ENCODE measurements at places on chromosomes 2 and 18.

DNA sequence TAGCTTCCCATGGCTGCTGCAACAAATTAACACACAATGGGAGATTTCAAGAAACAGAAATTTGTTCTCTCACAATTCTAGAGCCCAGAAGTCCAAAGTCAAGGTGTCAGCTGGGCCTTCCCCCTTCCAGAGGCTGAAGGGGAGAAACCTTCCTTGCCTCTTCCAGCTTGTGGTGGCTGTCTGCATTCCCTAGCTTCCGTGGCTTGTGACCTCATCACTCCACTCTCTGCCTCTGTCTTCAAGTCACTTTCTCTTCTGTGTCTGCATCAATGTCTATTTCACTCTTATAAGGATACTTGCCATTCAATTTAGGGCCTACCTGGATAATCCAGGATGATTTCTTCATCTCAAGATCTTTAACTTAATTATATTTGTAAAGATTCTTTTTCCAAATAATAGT lies 16.8 kb upstream of the SRBD1 start:
- DNase-seq = no peak

DNA sequence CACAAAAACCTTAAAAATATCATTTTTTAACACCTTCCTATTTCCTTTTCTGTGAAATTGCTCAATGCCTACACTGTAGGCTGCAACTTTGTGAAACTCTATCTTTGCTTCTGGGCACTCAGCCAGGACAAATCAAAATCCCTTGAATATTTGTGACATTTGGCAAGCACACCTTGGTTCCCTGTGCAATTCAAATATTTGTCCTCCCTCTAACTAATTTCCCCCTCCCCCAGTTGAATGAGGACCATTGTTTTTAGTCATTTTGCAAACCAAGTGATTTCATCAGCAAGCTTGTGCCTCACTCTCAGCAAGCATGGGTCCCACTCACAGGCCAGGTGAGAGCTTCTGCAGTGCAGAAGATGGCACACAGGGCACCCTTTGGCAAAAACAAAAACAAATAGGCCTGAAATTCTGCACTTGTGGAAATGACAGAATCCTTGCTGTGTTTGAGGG lies 541.5 kb downstream of the CNTNAP5 start:
- no peak for DNase-seq

DNA sequence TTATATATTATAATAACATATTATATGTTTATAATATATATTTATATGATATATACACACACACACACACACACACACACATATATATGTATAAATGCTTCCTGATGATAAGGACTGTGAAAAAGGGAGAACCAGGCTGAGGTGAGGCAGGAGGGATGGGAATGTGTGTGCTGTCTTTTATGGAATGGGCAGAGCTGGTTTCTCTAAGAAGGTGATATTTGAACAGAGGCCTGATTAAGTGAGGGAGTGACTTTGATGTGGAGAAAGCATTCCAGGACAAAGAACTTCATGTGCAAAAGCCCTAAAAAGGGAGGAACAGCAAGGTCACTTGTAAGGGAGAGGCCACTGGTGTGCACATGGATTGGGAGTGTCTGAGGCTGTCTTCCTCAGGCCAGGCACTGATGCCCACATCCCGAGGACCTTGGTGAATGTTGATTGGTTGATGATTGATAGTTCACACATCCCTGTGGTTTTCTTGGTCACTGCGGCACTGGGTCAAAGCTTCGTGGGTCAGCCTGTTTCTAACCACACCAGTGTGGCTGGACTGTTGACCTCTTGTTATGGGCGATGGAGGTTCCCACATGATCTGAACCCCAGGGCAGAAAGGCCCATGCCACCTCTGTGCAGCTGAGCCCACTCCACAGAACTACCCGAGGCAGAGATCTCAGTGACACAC lies 196.9 kb downstream of the MYCN start:
- no peak for DNase-seq

- no peak for DNase-seq
Measured at GRCh38 chr2:31274401-31275075, 40.6 kb downstream of the EHD3 start.

- DNase-seq = no peak
Measured at GRCh38 chr2:227098162-227098515, 65.9 kb downstream of the COL4A4 start.

DNA sequence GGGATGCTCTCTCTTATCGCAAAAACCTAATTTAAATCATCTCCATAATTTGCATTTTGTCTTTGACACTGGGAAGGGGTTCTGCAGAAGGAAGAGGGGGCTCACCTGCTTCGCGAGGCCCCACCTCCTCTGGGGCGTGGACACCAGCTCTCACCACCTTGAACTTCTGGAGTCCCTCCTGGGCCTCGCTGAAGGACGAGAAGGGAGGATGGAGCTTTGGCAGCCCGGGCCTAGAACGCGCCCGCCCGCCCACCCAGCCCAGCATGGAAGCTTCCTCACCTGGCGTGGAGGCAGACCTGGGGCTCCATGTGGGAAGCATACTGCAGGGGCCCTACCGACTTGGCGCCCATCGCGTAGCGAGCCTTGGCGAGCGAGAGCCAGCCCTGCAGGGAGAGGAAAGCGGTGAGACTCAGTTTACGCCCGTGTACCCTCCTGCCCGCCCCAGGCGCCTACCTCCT lies 1.1 kb upstream of the IMP4 start:
- DNase-seq = no peak

DNA sequence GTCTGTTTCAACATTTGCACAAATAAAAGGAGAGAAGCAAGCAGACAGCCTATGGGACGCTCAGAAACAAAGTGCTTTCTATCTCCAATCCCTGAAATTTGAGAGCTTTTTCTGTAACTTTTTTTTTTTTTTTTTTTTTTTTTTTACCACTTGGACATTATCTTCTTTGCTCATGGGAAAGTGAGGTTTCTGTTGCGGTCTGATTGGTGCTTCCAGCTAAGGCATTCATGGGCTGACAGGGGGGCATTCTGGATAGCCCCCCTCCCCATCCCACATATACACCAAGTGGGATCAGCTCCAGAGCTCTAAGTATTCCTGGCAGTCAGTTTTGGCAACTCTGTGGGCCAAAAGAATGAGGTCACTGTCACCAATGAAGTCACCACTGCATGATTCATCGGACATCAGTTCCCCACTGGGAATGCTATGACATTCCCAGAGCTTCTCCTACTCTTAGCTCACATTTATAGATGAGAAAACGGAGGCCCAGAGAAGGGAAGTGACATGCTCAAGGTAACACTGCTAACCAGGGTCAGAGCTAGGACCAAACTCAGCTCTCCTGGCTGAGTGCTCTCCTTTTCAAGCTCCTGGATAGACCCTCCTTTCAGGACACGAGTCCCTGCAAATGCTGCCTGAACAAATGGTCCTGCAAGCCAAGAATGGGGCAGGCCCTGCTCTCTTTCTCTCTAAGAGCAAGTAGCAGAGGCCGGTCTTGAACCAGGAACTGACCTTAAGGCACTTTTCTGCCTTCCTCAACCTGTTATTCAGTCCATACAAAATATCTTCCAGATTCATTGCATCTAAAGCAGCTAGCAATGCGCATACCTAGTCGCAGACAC lies 61.3 kb downstream of the TMEM247 start:
- DNase-seq = no peak

GRCh38 chr2:10658041-10658913 lies 31.5 kb downstream of the NOL10 start:
- DNase-seq = no peak

DNA sequence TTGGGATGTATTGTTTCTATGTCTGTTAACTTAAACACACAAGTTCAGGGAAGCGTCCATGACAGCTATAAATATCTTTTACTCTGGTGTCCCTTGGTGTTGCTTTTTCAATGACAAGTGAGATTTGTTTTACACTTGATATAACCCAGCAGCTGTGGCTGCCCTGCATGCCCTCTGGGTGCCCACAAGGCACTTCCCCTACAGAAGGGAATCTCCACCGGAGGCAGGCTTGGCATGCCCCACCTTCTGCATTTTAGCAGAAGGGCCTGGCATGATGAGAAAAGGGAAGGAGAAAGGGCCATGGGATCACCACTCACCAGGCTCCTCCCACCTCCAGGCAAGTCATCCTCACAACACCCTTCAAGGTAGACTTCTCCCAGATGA lies 68.7 kb downstream of the TMEM247 start:
- DNase-seq = no peak

GRCh38 chr2:58130238-58130637 lies 83.6 kb downstream of the VRK2 start:
- no peak for DNase-seq

GRCh38 chr18:36075862-36076587 lies 8.7 kb upstream of the RPRD1A start:
- DNase-seq = no peak

- DNase-seq = no peak
Measured at GRCh38 chr2:204695506-204695905, 150.2 kb downstream of the PARD3B start.

DNA sequence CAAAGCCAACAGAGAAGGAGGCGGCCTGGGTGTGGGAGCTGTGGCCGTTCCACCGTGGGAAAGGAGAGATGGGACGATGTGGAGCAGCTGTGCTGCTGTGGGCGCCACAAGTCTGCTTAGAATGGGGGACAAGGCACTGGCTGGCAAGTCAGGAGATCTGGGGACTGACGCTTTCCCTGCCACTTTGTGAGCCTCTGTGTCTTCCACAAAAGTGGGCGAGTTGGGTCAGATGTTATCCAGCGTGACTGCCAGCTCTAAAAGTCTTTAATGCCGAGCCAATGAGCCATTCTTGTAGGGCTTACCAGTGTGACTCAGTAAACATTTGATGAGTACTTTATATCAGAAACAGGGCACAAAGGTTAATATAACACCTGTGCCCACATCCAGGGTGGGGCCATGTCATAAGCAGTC lies 113.6 kb upstream of the MGAT5 start:
- DNase-seq = no peak

GRCh38 chr2:99545066-99545465 lies 55.2 kb upstream of the REV1 start:
- no peak for DNase-seq

- no peak for DNase-seq
Measured at GRCh38 chr2:8767324-8767723, 70.1 kb downstream of the KIDINS220 start.

DNA sequence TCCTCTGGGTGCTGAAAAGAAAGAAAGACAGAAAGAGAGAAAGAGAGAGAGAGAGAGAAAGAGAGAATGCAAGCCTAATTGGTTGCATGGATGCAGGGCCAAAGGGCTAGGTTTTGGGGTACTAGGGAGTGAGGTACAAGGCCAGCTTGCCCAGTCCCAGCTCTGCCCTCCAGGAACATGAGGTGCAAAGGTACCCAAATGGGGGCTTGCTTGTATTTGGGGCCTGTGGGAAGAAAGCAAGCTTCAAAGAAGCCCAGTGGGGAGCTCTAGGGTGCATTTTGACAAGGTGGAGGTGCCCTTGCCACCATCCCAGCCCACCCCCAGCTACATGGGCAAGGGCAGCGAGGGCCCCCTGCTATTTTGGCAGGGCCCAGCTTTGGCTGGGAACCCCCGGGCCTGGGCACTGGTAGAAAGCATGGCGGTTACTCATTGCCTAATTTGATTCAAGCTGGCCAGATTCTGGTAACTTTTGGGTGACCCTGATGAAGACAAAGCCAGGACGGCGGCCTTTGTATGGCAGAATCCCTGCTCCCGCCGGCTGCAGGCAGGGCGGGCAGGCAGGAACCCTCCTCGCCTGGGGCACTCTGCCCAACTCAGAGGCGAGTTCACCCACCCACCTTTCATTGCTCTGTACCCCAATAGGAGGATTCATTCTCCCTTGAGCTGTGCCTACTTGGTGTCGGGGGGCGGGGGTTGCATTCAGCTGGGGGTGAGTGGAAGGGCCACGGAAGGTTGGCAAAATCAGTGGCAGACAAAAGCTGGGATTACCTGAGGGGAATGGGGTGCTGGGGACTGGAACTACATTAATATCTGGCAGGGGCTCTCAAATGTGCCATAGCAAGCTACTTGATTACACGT lies 537 bp upstream of the HOXD4 start:
- no peak for DNase-seq

DNA sequence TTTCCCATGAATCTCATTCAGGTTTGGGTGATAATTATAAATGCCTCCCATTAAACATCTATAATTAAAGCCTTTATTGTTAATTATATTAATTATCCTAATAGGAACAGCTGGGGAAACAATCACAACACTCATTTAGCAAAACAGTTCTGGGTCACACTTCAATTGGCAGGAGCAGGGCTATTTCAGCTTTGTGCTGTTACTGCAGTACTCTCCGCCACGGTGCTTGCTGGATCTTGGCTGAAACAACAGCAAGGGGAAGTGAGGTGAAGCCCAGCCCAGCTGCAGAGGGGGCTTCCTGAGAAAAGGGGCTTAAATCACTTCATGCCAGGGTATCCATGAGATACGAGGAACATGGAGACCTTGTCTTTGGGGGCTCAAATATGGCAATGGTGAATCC lies 79.5 kb upstream of the SOX11 start:
- no peak for DNase-seq

GRCh38 chr2:23533338-23533695 lies 148.3 kb downstream of the KLHL29 start:
- no peak for DNase-seq

- no peak for DNase-seq
Measured at GRCh38 chr18:69209761-69210160, 190.9 kb upstream of the DOK6 start.

GRCh38 chr2:177625744-177626650 lies 233.4 kb downstream of the AGPS start:
- DNase-seq = no peak

DNA sequence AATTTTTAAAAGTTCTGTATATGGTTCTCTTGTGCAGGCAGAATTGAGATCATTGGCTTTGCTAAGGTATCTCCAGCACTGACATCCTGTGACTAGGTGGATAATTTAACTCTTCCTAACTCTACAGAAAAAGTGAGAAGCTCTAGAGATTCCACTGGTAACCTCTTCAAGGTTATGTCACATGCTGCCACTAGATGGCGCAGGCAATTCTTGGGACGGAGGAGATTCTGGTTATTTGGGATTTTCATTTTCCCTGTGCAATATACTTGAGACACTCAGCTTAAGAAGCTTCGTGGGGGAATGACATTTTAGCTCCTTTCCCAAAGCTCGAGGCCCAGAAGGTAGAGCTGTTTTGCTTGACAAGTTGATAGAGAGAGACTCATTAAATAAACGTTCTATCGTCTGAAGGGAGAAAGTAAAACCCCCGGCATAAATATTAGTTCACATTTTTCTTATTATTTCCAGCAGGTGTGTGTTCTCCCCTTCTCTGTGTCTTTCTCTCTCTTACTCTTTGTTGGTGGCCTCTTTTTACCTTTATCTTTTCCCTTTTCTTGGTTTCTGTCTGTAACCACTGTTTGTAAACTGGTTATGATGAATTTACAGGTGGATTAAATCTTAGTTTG lies 26.6 kb upstream of the LANCL1 start:
- no peak for DNase-seq

- DNase-seq = no peak
Measured at GRCh38 chr2:70523996-70524965, 29.3 kb downstream of the TGFA start.

DNA sequence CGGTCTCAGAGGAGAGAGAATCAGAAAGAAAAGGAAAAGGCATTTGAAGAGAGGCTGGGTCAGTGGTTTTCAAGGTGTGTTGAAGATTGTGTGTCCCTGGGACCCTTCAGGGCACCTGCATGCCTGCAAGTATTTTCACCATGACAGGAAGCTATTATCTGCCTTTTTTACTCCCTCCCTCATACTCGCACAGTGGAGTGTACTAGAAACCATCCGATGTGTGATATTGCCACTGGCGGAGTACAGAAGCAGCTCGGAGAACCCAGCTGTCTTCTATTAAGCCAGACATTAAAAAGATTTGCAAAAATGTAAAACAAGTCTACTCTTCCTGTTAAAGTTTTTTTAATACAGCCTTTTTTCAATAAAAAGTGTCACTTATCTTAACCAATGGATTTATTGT lies 33.7 kb upstream of the RFX8 start:
- no peak for DNase-seq

Data from stimulated activated CD4-positive, alpha-beta T cell treated with anti-CD3 and anti-CD28 coated beads, Interleukin-1b, Interleukin-23, amount 100 ng/mL, for 1 hour (primary cell).